ENCODE measurements at places on chromosomes 3 and 15.

DNA sequence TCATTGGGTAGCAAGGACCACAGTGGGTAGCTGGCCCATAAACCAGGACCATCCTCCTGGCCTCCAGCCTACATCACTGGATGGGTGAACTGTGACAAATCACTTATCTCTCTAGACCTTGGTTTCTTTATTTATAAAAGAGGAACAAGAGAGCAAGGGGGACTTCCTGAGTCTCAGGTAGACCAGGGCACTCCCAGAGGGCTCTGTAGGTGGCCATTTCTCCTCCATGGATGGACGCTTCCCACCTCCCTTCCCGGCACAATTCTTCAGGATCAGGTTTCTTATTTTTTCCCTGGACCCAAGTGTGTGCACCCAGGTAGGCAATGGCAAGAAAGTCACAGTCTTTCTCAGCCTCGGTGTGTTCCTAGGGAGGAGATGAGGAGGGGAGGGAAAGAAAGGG, 41.4 kb upstream of the SPATA12 start:
- DNase-seq = no peak
- no peak overlapping the region for H3K27ac ChIP-seq
- H3K4me1 ChIP-seq = peaks cover 19% of the 10 kb centered on the region
- no peaks in the 10 kb centered on the region for H3K36me3 ChIP-seq
- H3K27me3 ChIP-seq = no peaks in the 10 kb centered on the region
- H3K4me3 ChIP-seq = no peak overlapping the region

- no peak overlapping the region for H3K4me3 ChIP-seq
- no peaks in the 10 kb centered on the region for H3K36me3 ChIP-seq
- H3K27me3 ChIP-seq = no peaks in the 10 kb centered on the region
- no peak for DNase-seq
- no peaks in the 10 kb centered on the region for H3K4me1 ChIP-seq
Measured at GRCh38 chr3:174483254-174483653, 375.9 kb upstream of the NAALADL2 start.

GRCh38 chr15:42087926-42088800, 6.2 kb downstream of the PLA2G4D start:
- H3K4me3 ChIP-seq = no peak overlapping the region
- no peaks in the 10 kb centered on the region for H3K27me3 ChIP-seq
- H3K36me3 ChIP-seq = no peaks in the 10 kb centered on the region

- H3K36me3 ChIP-seq = no peaks in the 10 kb centered on the region
- H3K27me3 ChIP-seq = no peaks in the 10 kb centered on the region
- DNase-seq = no peak
- no peak overlapping the region for H3K27ac ChIP-seq
- no peak overlapping the region for H3K4me3 ChIP-seq
Measured at GRCh38 chr3:196629228-196629627, 10.3 kb upstream of the NRROS start.

- peaks cover 6% of the 10 kb centered on the region for H3K36me3 ChIP-seq
- no peaks in the 10 kb centered on the region for H3K4me1 ChIP-seq
- H3K4me3 ChIP-seq = no peak overlapping the region
- H3K27ac ChIP-seq = no peak overlapping the region
- no peak for DNase-seq
- H3K27me3 ChIP-seq = no peaks in the 10 kb centered on the region
Measured at GRCh38 chr15:67185621-67186225, 68.7 kb downstream of the AAGAB start.

GRCh38 chr3:143654906-143655305, 193.4 kb downstream of the SLC9A9 start:
- H3K27me3 ChIP-seq = no peaks in the 10 kb centered on the region
- H3K27ac ChIP-seq = no peak overlapping the region
- H3K4me3 ChIP-seq = no peak overlapping the region
- DNase-seq = no peak

DNA sequence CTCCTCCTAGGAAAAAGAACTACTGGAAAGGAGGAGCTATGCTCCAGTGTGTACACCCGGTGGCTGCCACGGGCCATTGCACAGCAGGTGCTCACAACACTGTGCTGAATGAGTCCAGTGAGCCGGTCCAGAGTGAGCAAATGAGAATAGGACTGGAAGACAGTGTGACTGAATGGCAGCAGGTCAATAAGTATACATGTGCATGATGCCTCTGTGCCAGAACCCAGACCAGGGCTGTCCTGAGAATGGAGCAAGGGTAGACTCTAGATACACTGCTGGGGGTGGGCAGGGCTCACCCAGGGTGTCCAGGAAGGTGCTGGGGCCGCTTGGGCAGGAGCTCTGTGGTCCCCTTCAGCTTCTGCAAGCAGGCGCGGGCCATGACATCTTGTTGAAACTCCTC, 8.3 kb downstream of the POLG start:
- H3K4me1 ChIP-seq = no peaks in the 10 kb centered on the region
- no peak overlapping the region for H3K4me3 ChIP-seq
- no peak for DNase-seq
- no peak overlapping the region for H3K27ac ChIP-seq
- no peaks in the 10 kb centered on the region for H3K27me3 ChIP-seq

DNA sequence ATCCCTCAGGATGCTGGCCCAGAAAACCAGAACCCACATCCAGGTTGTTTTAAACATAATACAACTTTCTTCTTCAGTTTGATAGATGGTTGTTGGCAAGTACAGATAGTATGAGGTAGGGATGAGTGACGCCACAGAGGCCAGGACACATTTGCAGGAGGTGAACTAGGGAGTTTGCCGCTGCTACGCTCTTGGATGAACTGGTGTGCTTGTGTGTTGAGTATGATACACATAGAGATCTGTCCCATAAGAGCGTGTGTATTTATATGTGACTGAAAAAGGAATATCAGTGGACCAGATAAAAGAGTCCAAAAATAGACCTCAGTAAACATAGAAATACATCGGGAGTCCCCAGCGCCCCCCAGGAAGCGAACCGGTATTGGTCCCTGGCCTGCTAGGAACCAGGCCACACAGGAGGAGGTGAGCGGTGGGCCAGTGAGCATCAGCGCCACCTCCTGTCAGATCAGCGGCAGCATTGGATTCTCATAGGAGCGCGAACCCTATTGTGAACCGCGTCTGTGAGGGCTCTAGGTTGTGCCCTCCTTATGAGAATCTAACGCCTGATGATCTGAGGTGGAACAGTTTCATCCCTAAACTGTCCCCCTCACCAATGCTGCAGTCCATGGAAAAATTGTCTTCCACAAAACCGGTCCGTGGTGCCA, 98.1 kb downstream of the LRRK1 start:
- H3K27ac ChIP-seq = no peak overlapping the region
- no peak overlapping the region for H3K4me3 ChIP-seq
- H3K27me3 ChIP-seq = no peaks in the 10 kb centered on the region
